ENCODE measurements at places on chromosomes 11 and 22.

GRCh38 chr11:65116370-65117205 is 913 bp downstream of the ZNHIT2 start:
- DNase-seq = no peak

DNA sequence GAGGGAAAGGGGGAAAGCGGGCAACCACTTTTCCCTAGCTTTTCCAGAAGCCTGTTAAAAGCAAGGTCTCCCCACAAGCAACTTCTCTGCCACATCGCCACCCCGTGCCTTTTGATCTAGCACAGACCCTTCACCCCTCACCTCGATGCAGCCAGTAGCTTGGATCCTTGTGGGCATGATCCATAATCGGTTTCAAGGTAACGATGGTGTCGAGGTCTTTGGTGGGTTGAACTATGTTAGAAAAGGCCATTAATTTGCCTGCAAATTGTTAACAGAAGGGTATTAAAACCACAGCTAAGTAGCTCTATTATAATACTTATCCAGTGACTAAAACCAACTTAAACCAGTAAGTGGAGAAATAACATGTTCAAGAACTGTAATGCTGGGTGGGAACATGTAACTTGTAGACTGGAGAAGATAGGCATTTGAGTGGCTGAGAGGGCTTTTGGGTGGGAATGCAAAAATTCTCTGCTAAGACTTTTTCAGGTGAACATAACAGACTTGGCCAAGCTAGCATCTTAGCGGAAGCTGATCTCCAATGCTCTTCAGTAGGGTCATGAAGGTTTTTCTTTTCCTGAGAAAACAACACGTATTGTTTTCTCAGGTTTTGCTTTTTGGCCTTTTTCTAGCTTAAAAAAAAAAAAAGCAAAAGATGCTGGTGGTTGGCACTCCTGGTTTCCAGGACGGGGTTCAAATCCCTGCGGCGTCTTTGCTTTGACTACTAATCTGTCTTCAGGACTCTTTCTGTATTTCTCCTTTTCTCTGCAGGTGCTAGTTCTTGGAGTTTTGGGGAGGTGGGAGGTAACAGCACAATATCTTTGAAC is 6.8 kb downstream of the MALAT1 start:
- DNase-seq = no peak

- no peak for DNase-seq
Observed at GRCh38 chr22:46612341-46612903, 7.8 kb upstream of the GRAMD4 start.

DNA sequence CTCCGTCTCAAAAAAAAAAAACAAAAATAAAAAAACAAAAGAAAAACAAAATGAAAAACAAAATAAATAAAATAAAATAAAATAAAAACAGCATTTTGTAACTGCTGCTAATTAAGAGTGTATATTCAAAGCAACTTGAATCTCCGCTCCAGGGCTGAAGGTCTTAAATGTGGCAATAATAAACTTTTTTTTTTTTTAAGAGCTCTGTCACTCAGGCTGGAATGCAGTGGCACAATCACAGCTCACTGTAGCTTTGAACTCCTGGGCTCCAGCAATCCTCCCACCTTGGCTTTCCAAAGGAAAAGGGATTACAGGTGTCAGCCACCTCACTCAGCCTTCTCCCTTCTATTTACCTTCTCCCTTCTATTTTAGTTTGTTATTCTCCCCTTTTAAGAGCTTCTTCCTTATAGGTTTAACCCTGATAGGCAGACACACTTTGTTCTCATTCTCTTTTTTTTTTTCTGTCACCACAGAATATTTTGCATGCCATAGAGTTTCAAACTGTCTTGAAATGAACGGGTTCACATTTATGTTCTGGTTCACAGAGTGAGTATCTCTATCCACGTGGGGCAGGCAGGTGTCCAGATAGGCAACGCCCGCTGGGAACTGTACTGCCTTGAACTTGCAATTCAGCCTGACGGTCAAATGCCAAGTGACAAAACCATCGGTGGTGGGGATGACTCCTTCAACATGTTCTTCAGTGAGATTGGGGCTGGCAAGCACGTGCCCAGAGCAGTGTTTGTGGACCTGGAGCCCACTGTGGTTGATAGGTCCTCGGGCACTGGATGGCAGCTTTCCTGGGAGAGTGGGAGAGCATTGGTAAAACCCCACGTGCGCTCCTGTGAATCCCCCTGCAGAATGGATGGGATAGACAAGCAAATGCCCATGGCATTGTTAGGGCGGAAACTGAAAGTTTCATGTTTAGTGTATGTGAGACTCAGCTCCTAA is 19.4 kb downstream of the LRRC74B start:
- DNase-seq = no peak

DNA sequence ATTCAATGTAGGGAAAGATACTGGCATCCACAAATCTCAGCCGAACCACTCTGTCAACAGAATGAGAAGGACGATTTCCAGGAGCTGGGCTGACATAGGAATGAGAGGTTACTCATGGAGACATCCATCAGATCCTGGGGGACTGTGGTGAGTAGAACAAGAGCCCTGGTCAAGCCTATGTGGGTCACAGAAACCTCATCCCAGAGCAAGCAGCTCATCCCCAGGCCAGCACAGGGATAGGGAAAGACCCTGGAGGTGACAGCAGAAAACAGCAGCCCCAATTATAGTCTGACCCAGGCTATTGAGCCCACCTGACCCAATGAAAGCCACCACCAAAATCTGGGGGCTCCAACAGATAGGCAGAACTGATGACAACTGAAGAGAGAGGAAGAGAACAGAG is 128.0 kb upstream of the SERPIND1 start:
- no peak for DNase-seq

Measured in NCI-H1436 treated with DMSO at 0.1 percent for 48 hours (cell line).